ENCODE measurements at places on chromosomes 4 and X. TPM values are rescaled to one million over a fixed set of nuclear protein-coding genes. Genes with fewer than 3 reads are reported as not detected.

The RS1 gene
- not detected for total RNA-seq

The PLXNB3 gene
- total RNA-seq: 1.9 TPM

The ARHGAP10 gene
- total RNA-seq: 21.2 TPM

The ZRSR2 gene
- 21.3 TPM for total RNA-seq

The IGSF1 gene
- total RNA-seq: not detected

The EPHA5 gene
- total RNA-seq: not detected

The SOWAHB gene
- not detected for total RNA-seq

The AMTN gene
- total RNA-seq: not detected

The NXF2 gene
- not detected for total RNA-seq

The CD40LG gene
- total RNA-seq: 157 TPM

The POF1B gene
- 0.39 TPM for total RNA-seq

The BEX5 gene
- total RNA-seq: 1.7 TPM

The ARHGAP36 gene
- not detected for total RNA-seq

The ADAMTS3 gene
- not detected for total RNA-seq

The UGT2B11 gene
- not detected for total RNA-seq

The ZNF185 gene
- 0.59 TPM for total RNA-seq

The MAGED2 gene
- total RNA-seq: 39.5 TPM

The CT47B1 gene
- total RNA-seq: not detected

The SPATA18 gene
- total RNA-seq: 0.09 TPM

The DRP2 gene
- 0.82 TPM for total RNA-seq

The HTR2C gene
- total RNA-seq: not detected

The GLRB gene
- not detected for total RNA-seq

The LANCL3 gene
- 0.34 TPM for total RNA-seq

The RENBP gene
- total RNA-seq: 10.6 TPM

The ARL9 gene
- total RNA-seq: 0.14 TPM

The PNMA6F gene
- not detected for total RNA-seq

The TCEAL3 gene
- 1.6 TPM for total RNA-seq

The ADH1B gene
- not detected for total RNA-seq

The RTL9 gene
- total RNA-seq: not detected

The SLC25A31 gene
- not detected for total RNA-seq

The CYTL1 gene
- total RNA-seq: not detected

The FAM9B gene
- 0.11 TPM for total RNA-seq

The ZBED1 gene
- total RNA-seq: 40.7 TPM

The DGKK gene
- total RNA-seq: not detected

The SLC6A8 gene
- 1.0 TPM for total RNA-seq

The USP27X gene
- 1.3 TPM for total RNA-seq

The ACE2 gene
- total RNA-seq: not detected

The SPANXA2 gene
- not detected for total RNA-seq

The GABRQ gene
- total RNA-seq: not detected

The DCLK2 gene
- total RNA-seq: 0.27 TPM

The RASL11B gene
- total RNA-seq: 0.16 TPM

The ZFYVE28 gene
- 17.3 TPM for total RNA-seq

The ZFP42 gene
- total RNA-seq: not detected

The CYBB gene
- total RNA-seq: not detected

The ASB12 gene
- not detected for total RNA-seq

The FAM47B gene
- not detected for total RNA-seq

The CT45A3 gene
- not detected for total RNA-seq

The APLN gene
- total RNA-seq: 0.07 TPM

The FGFR3 gene
- 0.30 TPM for total RNA-seq

The DCAF4L1 gene
- 0.32 TPM for total RNA-seq
